K562 (cell line): ENCODE measurements at places on chromosomes 12 and 14. TPM values are rescaled to one million over a fixed set of nuclear protein-coding genes. Genes with fewer than 3 reads are reported as not detected.
A peak's percentile ranks its signal among the peaks of the same experiment; 100 is the strongest.

ZDHHC22 gene
- not detected in 2 replicates for total RNA-seq

- no peaks in the 10 kb centered on the region for H3K27me3 ChIP-seq
- no peak for DNase-seq
- no peak overlapping the region for H3K4me3 ChIP-seq
- H3K36me3 ChIP-seq: no peaks in the 10 kb centered on the region
- H3K27ac ChIP-seq: no peak overlapping the region
Measured at GRCh38 chr12:99147130-99147529, 500.4 kb upstream of the GARIN6 start.

DNA sequence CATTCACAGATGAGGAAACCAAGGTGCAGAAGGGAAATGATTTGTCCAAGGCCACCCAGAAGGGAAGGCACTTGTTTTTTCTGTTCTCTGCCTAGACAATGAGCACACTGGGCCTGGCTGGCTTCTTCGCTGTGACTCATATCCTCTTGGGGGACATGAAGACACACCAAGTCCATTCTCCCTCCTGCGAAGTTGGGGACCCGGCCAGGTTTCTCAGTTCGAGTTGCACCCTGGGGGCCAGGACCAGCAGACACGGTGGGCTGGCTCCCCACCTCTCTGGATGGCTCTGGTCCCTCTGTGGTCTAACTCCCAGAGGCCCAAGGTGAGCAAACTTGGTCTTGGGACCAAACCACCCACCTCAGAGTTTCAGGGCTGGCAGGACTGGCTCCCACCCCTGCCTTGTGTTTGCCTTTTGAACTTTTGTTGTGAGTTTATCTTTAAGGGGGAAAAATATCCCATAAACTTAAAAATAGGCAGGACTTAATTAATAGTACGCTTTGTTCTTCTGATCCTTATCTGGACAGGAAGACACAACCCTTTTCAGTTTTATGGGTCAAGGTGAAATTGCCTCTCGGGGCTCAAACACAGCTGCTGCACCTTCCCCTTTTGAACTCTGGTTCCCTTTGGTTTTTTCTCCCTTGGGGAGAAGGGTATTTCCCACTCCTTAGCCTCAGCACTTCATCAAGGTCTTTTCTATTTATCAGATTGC is 9.0 kb upstream of the MLEC start:
- peaks cover 20% of the 10 kb centered on the region for H3K27me3 ChIP-seq
- no peak overlapping the region for H3K4me3 ChIP-seq
- H3K4me1 ChIP-seq: no peaks in the 10 kb centered on the region; the same call in 1 of the 2 replicates
- H3K27ac ChIP-seq: no peak overlapping the region
- H3K36me3 ChIP-seq: no peaks in the 10 kb centered on the region

LRTM2 gene
- total RNA-seq: not detected in 2 replicates

- H3K36me3 ChIP-seq: no peaks in the 10 kb centered on the region
- peak; percentile 68 for DNase-seq
- H3K27me3 ChIP-seq: no peaks in the 10 kb centered on the region
- peak overlapping the region; percentile 55; the same call in 2 of the 3 replicates for H3K27ac ChIP-seq
Measured at GRCh38 chr12:24709216-24709615, 239.7 kb downstream of the BCAT1 start.

GRCh38 chr12:102436867-102437266 is 43.5 kb downstream of the IGF1 start:
- no peaks in the 10 kb centered on the region for H3K27me3 ChIP-seq
- no peak for DNase-seq
- H3K27ac ChIP-seq: peak overlapping the region; percentile 10; the same call in 1 of the 3 replicates
- peaks cover 65% of the 10 kb centered on the region for H3K4me1 ChIP-seq
- H3K4me3 ChIP-seq: no peak overlapping the region

GRCh38 chr12:124543590-124544310 is 23.7 kb downstream of the NCOR2 start:
- peaks cover 18% of the 10 kb centered on the region; the same call in 2 of the 3 replicates for H3K4me1 ChIP-seq
- DNase-seq: no peak
- no peak overlapping the region for H3K4me3 ChIP-seq

- no peaks in the 10 kb centered on the region for H3K36me3 ChIP-seq
- H3K4me1 ChIP-seq: no peaks in the 10 kb centered on the region
- H3K27ac ChIP-seq: no peak overlapping the region
- no peak for DNase-seq
- H3K27me3 ChIP-seq: peaks cover 68% of the 10 kb centered on the region
Measured at GRCh38 chr12:524167-524951, 64.6 kb downstream of the B4GALNT3 start.

DNA sequence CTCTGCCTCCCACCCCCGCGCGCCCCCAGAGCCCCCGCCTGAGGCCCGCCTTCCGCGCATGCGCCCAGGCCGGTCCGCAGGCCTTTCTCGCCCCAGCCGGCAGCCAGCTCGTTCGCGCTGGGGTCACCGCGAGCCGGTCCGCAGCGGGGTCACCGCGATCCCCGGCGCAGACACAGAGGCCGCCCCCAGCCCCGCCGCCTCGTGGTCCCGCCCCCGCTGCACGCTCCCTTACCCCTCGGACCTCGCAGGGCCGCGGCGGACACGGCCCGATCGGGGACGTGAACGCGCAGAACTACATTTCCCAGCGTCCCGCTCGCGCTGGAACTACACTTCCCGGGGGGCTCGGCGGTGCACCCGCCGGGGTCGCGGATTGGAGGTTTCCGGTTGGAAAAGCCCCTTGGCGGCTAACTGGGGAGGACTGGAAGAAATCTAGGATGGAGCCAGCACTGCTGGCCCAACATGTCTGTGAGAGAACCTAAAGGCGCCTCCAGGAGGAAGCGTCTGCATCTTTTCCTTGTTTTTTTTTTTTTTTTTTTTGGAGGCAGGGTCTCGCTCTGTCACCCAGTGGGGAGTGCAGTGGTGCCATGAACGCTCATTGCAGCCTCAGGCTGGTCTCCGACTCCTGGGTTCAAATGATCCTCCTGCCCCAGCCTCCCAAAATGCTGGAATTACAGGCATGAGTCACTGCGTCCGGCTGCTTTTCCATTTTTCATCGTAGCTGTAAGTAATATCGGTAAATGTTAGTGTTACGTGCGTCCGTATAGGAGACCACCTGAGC is at the start of gene ZNF605:
Gene ZNF605 (minus strand): TSS at position 296 of the 778 bp plus-strand sequence. CDS start 10,671 bp downstream, outside the sequence.
- peak within 1 kb of the TSS; percentile 48; the same call in 2 of the 3 replicates for H3K27ac ChIP-seq
- DNase-seq: peak; percentile 51

- peaks cover 14% of the 10 kb centered on the region; the same call in 2 of the 3 replicates for H3K27me3 ChIP-seq
- DNase-seq: no peak
- peaks cover 11% of the 10 kb centered on the region; the same call in 1 of the 2 replicates for H3K4me1 ChIP-seq
Measured at GRCh38 chr12:94258593-94258992, 110.2 kb downstream of the PLXNC1 start.

- no peaks in the 10 kb centered on the region for H3K27me3 ChIP-seq
- H3K4me3 ChIP-seq: no peak overlapping the region
- peak; percentile 9 for DNase-seq
- no peak overlapping the region for H3K27ac ChIP-seq
Measured at GRCh38 chr14:28756884-28757570, 9.6 kb upstream of the FOXG1 start.

GRCh38 chr14:24377657-24378056 is 9.7 kb downstream of the NFATC4 start:
- no peaks in the 10 kb centered on the region for H3K27me3 ChIP-seq
- H3K36me3 ChIP-seq: no peaks in the 10 kb centered on the region
- H3K27ac ChIP-seq: peak overlapping the region; percentile 30; the same call in 1 of the 3 replicates
- no peak overlapping the region for H3K4me3 ChIP-seq
- peaks cover 18% of the 10 kb centered on the region for H3K4me1 ChIP-seq

DNA sequence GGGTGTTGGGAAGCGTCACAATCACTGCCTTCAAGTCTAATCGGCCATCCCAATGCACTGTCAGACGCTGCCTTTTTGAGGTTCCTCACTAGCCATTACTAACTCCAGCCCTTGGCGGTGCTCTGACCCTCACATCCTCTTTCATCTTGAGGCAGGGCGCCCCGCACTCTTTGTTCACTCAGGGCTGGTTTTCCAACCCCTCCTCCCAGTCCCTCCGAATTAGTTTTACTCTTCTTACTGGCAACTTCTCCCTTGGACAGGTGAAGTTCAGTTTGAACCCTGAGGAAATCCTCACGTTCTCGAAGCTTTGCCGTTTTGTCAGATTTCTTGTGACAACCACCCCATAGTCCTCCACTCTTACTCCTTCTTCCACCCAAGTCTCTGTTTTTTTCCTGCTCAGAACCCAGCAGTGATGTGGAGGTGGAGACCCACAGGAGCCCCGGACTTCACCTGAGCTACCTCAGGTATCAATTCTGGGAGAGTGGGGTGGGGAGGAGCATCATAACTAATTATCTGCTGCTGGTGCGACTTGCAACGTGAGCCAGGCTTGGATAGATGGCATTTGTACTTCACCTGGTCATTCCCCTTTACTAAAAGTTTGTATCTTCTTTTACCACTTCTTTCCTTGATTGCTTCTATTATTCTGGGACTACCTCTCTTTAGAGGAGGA is 757 bp downstream of the ZC3H10 start:
- DNase-seq: no peak
- H3K27ac ChIP-seq: peak overlapping the region; percentile 61
- peaks cover 32% of the 10 kb centered on the region for H3K36me3 ChIP-seq

TCL1B gene
- not detected in 2 replicates for total RNA-seq

NTF3 gene
- not detected in 2 replicates for total RNA-seq

- no peaks in the 10 kb centered on the region for H3K4me1 ChIP-seq
- no peak overlapping the region for H3K4me3 ChIP-seq
- no peak for DNase-seq
- H3K27me3 ChIP-seq: peaks cover 4% of the 10 kb centered on the region; the same call in 1 of the 2 replicates
- H3K36me3 ChIP-seq: no peaks in the 10 kb centered on the region
- no peak overlapping the region for H3K27ac ChIP-seq
Measured at GRCh38 chr14:69987406-69988121, 108.3 kb downstream of the SMOC1 start.

GRCh38 chr12:9646794-9647781 is 22.4 kb upstream of the CLEC2D start:
- H3K4me3 ChIP-seq: peak overlapping the region; percentile 57
- peak; percentile 22 for DNase-seq
- peak overlapping the region; percentile 92 for H3K27ac ChIP-seq
- H3K4me1 ChIP-seq: no peaks in the 10 kb centered on the region; the same call in 2 of the 3 replicates
- H3K27me3 ChIP-seq: no peaks in the 10 kb centered on the region

SPX gene
- total RNA-seq: 0.11 TPM in 2 replicates

GRCh38 chr12:131202592-131203378 is 249.1 kb downstream of the ADGRD1 start:
- H3K36me3 ChIP-seq: no peaks in the 10 kb centered on the region
- no peak overlapping the region for H3K4me3 ChIP-seq
- peak; percentile 6 for DNase-seq
- H3K27me3 ChIP-seq: peaks cover 26% of the 10 kb centered on the region

DNA sequence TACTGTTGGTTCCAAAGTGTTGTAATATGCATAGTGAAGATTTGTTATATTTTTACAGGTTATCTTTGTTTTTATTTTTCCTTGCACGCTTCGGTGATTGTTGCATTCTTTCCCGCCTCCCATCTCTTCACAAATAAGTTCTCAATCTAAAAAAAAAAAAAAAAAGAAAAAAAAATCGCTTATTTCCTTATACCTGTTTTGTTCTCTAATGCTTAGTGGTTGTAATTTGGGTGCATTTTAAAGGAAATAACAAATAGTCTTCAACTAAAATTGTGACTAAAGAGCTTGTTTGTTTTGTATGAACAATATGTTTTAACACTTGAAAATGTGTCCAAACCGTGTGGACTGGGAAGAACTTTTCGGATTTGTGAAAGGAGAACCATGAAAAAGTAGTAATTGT is 1.5 kb downstream of the CAND1 start:
- peaks cover 15% of the 10 kb centered on the region; the same call in 2 of the 3 replicates for H3K36me3 ChIP-seq
- peaks cover 8% of the 10 kb centered on the region for H3K4me1 ChIP-seq
- peak overlapping the region; percentile 90 for H3K4me3 ChIP-seq
- peak overlapping the region; percentile 100 for H3K27ac ChIP-seq

- no peaks in the 10 kb centered on the region for H3K4me1 ChIP-seq
- peak; percentile 72 for DNase-seq
- H3K27me3 ChIP-seq: no peaks in the 10 kb centered on the region
Measured at GRCh38 chr14:20327005-20327869, 5.8 kb downstream of the CCNB1IP1 start.

- no peak for DNase-seq
- no peaks in the 10 kb centered on the region for H3K4me1 ChIP-seq
Measured at GRCh38 chr12:26749781-26750180, 83.2 kb downstream of the ITPR2 start.

FIGNL2 gene
- total RNA-seq: not detected in 2 replicates

KLRG1 gene
- total RNA-seq: 1.4 TPM in 2 replicates

GRCh38 chr14:22830443-22831010 is 840 bp downstream of the MRPL52 start:
- no peaks in the 10 kb centered on the region for H3K27me3 ChIP-seq
- H3K27ac ChIP-seq: peak overlapping the region; percentile 95
- H3K4me1 ChIP-seq: no peaks in the 10 kb centered on the region; the same call in none of the 2 replicates
- H3K36me3 ChIP-seq: peaks cover 45% of the 10 kb centered on the region
- no peak for DNase-seq

- DNase-seq: no peak
- no peaks in the 10 kb centered on the region for H3K36me3 ChIP-seq
- H3K27me3 ChIP-seq: no peaks in the 10 kb centered on the region
- H3K4me1 ChIP-seq: no peaks in the 10 kb centered on the region
- H3K27ac ChIP-seq: no peak overlapping the region
Measured at GRCh38 chr14:27605282-27605681, 1007.4 kb upstream of the NOVA1 start.

GRCh38 chr12:113804961-113805600 is 161.0 kb downstream of the RBM19 start:
- peaks cover 18% of the 10 kb centered on the region for H3K4me1 ChIP-seq
- H3K27me3 ChIP-seq: peaks cover 2% of the 10 kb centered on the region; the same call in 2 of the 3 replicates
- no peak for DNase-seq
- no peak overlapping the region for H3K4me3 ChIP-seq
- H3K27ac ChIP-seq: no peak overlapping the region

DNA sequence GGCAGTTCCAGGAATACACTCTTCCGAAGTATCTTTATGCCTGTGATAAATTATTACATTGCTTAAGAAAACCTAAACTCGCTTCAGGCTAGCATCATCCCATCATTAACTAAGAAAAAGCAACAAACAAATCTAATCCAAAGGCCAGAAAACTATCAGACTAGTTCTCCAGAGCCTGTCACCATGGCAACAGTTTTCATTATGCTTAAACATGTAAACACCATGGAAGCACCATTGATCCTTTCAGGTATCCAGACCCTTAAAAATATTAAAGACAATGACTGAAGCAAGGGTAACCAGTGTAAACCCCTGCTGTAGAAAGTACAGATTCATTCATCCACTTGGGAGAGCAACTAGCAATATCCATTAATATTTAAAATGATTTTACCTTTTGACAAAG is 9.8 kb downstream of the DAD1 start:
- no peak overlapping the region for H3K4me3 ChIP-seq
- DNase-seq: no peak
- H3K36me3 ChIP-seq: peaks cover 21% of the 10 kb centered on the region; the same call in 2 of the 3 replicates
- peaks cover 3% of the 10 kb centered on the region; the same call in 1 of the 2 replicates for H3K4me1 ChIP-seq
- no peaks in the 10 kb centered on the region for H3K27me3 ChIP-seq
